Bone marrow (tissue), 2 donors: ENCODE measurements at places on chromosomes 2 and 18.

DNA sequence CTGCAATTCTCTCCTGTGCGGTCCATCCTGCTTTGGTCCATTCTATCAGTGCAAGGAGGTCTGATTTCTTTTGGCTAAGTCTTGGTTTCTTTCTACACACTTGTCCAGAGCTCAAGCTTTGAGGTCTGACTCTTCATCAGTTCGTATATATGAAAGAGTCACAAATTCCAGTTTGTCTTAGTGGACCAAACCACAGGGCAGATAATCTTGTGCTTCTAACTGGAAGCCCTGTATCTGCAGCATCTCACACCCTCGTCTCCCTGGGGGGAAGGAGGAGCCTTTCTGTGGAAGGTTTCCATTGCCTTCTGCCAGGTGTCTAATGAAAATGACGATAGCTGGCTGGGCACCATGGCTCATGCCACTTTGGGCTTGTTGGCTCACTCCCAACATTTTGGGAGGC, 148.5 kb downstream of the SPP2 start:
- DNase-seq, result no peak

DNA sequence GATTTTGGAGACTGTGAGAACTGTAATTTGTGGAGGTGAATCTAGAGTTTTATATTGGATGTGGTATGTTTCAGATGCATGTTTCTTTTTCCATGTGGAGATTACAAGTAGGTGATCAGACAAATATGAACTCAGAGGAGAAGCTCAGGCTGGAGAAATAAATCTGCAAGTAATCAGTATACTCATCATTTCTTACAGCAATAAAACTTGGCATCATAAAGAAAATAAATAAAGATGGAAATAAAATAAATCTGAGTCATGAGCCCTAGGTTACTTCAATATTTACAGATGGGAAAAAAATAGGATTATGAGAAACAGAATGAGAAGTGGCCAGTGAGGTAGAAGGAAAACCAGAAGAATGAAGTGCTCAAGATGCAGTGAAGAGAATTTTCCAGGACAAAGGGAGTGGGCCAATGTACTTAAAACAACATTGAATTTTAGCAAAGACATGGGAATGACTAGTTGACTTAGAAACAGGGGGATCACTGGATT, 453.8 kb downstream of the DSC3 start:
- no peak for DNase-seq

DNA sequence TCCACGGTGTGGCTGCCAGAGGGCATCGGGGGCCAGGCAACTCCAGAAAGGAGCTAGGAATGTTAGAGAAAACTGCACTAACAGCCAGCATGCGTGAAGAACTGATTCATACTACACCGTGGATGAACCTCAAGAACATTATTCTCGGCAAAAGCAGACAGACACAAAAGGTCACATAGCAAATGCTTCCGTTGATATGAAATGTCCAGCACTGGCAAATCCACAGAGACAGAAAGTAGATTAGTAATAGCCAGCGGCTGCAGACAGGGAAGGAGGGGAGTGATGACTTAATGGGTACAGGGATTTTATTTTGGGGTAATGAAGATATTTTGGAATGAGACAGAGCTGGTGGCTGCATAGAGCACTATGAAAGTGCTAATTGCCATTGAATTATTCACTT, 37.4 kb downstream of the SCTR start:
- no peak for DNase-seq

DNA sequence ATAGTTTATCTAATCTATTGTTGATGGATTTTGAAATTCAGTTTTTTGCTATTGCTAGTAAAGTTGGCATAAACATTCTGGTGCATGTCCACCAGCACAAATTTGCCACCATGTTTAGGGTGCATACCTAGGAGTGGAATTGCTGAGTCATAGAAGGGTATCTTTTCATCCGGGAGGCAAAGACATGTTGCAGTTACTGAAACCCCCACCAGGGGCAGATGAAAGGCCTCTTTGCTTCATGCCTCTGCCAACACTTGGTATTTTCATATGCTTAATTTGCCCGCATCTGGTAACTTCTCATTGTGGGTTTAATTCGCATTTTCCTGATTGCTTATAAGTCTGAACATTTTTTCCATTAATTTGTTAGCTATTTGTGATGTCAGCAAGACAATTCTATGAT, 8.2 kb downstream of the DCC start:
- no peak for DNase-seq

GRCh38 chr18:32549248-32550110, 78.8 kb upstream of the GAREM1 start:
- no peak for DNase-seq

GRCh38 chr18:27461957-27462356, 276.8 kb upstream of the CHST9 start:
- DNase-seq, result no peak

DNA sequence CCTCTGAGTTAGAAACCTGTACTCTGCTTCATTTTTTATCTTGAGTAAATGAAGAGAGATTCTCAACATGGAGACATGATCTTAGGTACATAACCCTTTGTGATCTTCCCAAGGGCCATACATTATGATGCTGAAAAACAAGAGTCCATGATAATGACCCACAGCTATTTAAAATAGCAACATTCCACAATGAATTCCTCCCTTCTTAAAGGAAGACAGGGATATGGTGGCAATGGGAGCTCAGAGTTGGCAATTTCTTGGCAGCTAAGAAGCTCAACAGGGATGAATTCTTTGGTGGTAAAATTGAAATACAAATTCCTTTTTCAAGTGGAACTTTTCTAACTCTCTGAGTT, 638.5 kb downstream of the CNTNAP5 start:
- DNase-seq, result no peak

DNA sequence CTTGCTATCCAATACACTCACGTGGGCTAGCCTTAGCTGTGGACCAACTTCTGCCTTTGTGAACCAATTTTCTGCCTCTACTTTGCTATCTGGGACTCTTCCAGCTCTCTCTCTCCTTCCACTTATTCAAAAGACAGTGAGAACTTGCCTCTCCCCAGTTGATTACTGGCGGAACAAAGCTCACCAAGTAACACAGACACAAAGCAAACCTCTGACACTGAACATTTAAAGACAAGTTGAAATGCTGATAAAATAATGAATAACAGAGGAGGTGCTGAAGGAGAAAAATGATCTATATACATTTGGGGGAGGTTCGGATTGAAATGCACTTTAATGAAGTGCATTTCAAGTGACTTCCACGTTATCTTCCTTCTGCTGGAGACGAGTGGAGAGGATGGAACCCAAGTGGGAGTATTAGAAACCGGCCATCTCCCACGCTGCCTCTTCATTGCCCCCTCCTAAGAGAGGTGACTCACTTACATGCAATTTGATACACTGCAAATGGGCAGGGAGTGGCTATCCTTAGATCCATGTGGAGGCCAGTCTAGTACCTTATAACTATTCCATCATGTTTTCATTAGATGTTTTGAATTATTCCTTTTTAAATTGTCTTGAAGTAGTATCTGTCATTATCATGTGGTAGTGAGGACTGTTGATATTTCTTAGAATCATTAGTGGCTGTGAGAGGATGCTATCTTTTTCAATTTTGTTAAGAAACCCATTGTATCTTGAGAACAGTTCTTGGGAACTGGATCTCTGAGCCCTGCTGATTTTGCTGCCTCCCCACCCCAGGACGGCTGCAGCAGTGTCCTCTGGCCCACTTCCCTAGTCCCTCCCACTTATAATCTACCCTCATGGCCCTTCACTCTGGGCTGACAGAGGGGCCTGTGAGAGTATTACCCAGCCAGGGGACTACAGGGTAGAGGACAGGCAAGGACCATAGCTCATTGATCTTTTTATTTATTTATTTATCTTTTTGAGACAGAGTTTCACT, 6.0 kb upstream of the GLI2 start:
- no peak for DNase-seq

DNA sequence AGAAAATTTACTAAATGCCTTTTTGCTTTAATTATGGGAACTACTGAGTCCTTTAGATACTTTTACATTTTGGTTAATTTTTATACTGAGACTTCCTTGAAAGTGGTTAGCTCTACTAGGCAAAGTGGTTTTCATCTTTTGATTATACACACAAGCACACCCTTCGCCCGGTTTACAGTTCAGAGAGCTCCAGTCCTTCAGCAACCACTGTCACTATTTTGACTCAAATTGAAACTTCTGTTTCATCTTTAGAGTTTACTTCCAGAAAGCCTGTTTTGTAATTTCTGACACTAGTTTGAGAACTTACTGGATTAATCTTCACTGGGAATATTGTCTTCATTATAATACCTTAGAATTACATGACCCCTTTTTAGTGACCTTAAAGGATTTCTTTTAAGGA, 140.3 kb upstream of the FOSL2 start:
- DNase-seq, result no peak

- no peak for DNase-seq
Observed at GRCh38 chr2:109454304-109454703, 159.5 kb downstream of the SEPTIN10 start.

GRCh38 chr2:33559328-33559727, 39.8 kb downstream of the FAM98A start:
- DNase-seq, result no peak

GRCh38 chr2:35033748-35034147, 1321.8 kb upstream of the CRIM1 start:
- no peak for DNase-seq

DNA sequence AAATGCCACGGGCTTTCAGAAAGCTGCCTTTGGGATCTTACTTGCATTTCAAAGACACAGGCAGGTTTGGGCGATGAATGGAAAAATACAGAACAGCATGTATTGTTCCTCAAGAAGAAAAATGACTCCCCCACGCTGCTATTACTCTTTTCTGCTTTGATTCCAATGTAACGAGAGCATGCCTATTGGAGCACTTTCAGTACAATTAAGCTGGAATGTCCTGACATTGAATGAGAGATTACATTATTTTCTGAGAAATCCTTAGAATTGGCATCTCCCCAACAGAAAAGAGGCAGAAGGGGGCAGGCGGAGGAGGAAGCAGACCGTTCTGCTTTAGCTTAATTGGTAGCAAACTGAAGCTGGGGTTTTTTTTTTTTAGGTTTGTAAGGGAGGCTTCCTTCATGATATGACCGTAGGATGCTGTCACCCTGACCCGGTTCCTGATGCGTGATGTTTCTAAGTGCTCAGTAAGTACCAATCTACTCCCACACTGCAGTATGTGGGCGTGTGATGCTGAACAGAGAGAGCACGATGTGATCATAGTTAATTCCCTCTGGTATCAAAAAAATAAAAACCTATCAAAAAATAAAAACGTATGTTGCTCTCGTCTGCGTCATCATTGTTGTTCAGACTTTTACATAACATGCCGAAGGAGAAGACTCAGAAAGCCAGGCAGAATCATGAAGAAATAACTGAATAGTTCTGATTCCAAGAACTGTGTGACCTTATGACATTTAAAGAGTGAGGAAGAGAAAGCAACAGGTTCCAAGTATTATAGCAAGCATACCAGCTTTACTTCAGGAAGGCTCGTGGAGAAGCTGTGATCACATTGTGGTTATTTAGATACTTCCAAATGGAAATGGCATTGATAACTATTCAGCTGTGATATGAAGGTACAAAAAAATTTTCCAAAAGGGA, 40.5 kb downstream of the LONRF2 start:
- DNase-seq, result no peak

- no peak for DNase-seq
Observed at GRCh38 chr18:34947711-34948125, 93.5 kb upstream of the MAPRE2 start.

- no peak for DNase-seq
Observed at GRCh38 chr18:63262369-63263335, 56.9 kb downstream of the BCL2 start.

DNA sequence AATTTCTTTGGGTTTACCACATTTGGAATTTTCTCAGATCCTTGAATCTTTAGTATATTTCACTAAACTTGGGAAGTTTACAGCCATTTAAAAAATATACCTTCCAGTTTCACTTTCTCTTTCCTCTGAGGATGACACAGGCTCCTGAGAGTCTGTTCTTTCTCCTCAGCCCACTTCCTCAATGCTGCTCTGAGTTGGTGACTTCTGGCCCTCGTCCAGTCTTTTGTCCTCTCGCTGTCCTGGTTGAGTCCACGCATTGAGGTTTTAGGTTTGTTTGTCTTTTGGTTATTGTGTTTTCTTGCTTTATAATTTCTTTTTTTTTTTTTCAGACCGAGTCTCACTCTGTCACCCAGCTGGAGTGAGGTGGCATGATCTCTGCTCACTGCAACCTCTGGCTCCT, 40.7 kb upstream of the GALR1 start:
- no peak for DNase-seq

DNA sequence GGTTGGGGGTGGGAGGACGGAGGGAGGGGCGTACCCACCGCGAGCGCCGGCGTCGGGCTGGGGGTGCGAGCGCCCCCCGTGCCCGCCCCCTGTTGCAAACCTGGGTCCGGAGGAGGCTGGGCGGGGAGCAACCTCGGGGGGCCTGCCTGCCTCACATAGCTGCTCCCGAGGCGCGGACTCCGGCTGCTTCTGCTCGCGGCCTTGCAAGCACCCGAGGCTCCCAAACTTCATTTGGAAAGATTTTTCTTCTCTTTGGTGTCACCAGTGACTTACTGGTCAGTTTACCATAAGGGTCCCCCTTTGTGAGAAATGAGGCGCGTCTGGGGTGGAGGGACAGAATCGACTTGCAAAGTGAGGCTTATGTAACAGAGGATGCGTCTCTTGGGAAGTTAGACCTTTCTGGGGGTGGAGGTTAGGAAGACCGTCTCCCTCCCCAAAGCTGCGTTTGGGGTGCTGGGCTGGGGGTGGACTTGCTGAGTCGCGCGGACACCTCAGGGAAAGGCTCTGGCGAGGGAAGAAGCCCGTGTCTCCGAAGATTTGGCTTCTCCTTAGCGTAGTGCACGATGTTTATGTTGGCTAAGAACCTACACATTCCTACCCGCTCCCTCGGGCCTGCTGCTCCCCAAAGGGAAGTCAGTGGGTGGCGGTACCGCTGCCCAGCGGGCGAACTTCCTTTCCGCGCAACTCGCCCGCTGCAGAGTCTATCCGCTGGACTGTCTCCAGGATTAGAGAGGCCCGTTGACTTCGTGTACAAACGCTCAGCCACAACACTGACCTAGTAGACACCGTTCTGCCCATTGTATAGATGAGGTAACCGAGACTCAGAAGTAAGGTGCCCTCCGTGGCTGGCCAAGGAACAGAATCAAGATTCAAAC, 559 bp downstream of the TMEM37 start:
- no peak for DNase-seq

GRCh38 chr18:34522603-34523002, 187.5 kb upstream of the DTNA start:
- no peak for DNase-seq

DNA sequence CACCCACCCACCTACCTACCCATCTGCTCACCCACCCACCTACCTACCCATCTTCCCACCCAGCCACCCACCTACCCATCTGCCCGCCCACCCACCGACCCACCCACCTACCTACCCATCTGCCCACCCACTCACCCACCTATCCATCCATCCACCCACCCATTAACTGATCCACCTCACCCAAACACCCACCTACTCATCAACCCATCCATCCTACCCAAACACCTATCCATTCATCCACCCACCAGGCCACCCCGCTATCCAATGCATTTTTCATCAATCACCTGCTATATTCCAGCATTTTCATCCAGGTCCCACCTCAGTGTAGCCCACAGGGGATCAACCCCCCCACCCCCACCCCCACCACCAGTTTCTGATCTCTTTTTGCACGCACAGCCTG, 121.8 kb downstream of the GLI2 start:
- no peak for DNase-seq
